ENCODE measurements at places on chromosomes 3 and 15.

- no peak for DNase-seq
Measured at GRCh38 chr15:25182736-25183445, 228.1 kb downstream of the SNRPN start.

GRCh38 chr3:120646771-120647432 is 35.1 kb downstream of the HGD start:
- DNase-seq, result no peak

- no peak for DNase-seq
Measured at GRCh38 chr15:70094690-70095311, 2.9 kb downstream of the TLE3 start.

DNA sequence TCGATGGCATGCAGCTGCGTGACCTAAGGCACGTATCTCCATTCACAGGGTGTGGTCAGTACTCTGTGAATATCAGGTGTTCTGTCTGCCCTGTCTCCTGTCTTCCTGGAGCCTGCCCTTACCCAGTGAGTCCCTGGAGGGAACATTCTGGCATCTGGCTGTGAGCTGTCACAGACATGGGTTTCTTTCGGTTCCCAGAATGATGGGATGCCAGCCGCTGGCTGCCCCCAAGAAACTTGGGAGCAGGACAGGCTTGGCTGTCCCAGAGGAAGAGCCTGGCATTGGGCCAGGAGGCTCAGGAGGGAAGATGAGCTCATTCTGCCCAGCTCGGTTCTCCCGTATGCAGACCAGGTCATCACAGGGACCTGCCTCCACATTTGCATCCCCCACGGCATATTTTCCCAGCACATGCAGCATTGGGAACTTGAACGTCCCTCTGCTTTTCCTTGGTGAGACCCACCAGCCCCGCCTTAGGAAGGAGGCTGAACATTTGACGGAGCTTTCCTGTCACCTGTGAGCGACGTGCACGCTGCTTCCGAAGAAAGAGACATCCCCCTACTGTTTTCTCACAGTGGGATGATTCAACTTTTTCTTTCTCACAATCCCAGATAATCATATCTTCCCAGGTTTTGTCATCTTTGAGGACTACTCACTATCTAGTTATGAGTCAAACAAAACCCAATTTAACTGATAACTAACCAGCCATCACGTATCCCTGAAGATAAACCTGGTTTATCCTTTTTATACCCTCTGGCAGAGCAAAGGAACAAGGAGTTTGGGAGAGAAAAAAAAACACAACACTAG is 22.0 kb upstream of the PGPEP1L start:
- DNase-seq, result no peak

DNA sequence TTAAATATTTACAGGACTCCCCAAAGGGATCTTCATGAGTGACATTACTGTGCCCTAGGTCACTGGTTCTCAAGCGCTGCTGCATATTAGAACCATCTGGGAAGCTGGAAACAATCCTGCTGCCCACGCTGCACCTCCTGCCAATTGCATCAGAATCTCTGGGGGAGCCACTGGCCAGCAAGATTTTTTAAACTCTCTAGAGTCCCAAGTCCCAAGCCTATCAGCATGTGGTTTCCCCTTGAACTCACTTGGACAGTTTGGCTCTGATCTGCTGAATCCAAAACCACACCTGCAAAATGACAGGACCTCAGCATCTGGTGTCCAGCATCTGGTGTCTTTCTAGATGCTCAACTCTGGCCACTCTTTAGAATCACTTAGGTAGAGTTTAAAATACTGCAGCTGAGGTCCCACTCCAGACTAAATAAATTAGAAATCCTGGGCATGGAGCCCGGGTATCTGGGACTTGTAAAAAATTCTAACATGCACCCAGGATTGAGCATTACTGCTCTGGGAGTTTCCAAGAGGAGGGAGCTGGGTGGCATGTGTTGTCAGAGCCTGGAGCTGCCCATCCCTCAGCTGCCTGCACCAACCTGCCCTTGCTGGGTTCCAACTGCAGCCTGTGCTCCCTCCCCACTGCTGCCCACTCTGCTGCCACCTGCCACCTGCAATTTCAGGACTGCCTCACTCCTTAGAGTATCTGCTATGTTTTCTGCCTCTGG is 311.3 kb downstream of the SLC9A9 start:
- DNase-seq, result no peak

GRCh38 chr15:96367311-96368200 is 37.1 kb downstream of the NR2F2 start:
- no peak for DNase-seq

DNA sequence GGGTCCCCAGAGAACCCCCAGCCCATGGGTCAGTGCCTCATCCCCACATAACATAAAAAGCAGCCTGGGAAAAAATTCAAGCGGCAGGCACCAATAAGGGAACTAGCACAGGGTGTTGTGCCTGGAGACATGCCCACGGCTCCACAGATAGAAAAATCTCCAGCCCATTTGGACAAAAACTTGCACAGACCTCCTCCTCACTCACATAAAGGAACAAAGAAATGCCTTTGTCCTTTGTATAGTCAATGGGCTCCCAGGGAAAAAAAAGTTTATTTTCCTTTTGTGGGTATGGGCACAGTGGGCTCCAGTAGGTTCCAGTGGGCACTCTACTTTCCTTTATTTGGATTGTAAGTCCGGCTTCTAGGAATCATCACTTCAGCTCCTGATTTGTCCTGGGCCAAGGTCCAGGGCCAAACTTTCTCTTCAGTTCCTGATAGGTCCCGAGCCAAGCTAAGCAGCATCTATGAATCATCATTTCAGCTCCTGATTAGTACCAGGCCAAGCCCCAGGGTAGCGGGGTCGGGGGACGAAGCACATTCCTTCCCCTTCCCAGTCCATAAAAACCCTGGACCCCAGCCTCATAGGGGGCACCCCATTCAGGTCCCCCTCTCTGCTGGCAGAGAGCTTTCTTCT is 1.6 kb upstream of the DNAH12 start:
- DNase-seq, result no peak

- no peak for DNase-seq
Measured at GRCh38 chr15:33119273-33119672, 75.2 kb downstream of the FMN1 start.

DNA sequence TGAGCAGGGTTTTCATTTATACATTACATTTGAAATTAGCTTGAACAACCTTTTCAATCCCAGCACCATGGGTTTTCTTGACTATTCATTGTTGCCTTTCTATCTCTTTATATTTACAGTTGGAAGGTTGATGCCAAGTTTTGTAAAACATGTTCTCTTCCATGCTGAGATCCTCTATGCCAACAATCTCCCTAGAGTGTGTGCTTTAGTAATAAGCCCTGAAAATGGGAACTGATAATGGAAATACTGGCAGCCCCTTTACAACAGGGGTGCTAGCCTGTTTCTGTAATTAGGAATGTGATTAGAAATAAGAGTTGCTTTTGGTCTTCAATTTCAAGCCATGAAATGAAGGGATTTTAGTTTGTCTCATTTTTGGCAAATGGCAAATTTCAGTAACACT is 239.9 kb upstream of the NAALADL2 start:
- no peak for DNase-seq

DNA sequence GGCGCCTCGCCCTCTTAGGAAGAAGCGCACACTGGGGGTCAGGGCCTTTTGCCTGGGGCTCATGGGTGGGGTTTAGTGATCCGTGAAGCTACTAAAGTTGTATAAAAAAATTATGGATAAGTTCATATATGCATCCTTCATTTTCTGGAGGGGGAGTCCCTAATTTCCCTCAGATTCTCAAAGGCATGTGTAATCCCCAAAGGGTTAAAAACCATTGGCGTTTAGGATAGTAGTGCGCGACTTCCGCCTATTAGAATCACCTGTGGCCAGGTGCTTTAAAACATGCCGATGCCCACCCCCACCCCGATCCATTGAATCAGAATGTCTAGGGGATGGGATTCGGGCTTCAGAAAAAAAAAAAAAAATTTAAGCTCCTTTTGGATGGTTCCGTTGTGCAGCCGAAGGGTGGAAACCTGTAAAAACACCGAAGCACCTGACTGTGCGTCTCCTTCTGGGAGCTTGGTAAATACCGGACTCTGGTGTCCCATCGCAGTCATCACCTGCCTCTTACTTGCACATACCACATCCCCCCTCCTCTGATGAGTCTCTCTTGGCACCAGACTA is 570 bp downstream of the APH1B start:
- no peak for DNase-seq

GRCh38 chr3:102105193-102105592 is 255.9 kb downstream of the NFKBIZ start:
- DNase-seq, result no peak

All from T-helper 2 cell treated with Interferon-gamma antibody and Interleukin-4, amounts not matched to agents 5 μg/mL and 100 μg/mL, for 36 hours (primary cell).